ENCODE measurements at places on chromosomes 3 and 15. TPM values are rescaled to one million over a fixed set of nuclear protein-coding genes. Genes with fewer than 3 reads are reported as not detected.

- DNase-seq: peak; percentile 100
Observed at GRCh38 chr3:179671747-179672242, 19.0 kb downstream of the USP13 start.

- no peak for DNase-seq
Observed at GRCh38 chr3:129313665-129314385, 35.2 kb downstream of the HMCES start.

DNA sequence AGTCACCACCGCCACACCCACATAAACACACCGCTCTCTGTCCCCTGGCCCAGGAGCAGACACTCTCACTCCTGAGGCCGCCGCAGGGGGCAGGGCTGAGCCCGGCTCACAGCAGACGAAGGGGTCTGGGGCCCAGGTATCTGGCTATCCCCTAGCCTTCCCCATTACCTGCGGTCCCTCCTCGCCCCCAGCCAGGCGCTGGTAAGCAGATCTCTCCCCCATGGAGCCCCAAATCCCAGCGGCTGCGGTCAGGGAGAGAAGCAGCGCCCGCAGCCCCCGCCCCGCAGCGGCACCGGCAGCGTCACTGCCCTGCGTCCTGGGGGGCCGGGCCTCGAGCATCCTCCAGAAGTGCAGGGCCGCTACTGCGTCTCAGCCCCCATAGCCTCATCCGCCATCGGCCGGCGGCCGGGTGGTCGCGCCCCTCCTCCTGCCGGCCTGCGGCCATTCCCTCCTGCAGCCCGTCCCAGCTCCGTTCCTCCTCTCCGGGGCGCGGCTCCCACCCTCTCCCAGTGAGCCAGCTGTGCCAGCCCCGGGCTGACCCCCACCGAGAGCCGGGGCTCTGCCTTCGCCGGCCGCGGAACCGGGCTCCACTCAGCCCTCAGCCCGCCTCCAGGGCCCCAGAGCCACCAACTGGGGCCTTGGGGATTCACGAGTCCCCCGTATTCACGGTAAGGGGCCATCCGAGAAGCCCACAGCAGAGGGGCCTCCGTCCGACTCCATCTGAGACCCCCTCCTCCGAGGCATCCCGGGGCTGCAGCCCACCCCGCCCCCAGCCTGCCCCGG, 13.1 kb downstream of the TNK2 start:
- DNase-seq: peak; percentile 50

DNA sequence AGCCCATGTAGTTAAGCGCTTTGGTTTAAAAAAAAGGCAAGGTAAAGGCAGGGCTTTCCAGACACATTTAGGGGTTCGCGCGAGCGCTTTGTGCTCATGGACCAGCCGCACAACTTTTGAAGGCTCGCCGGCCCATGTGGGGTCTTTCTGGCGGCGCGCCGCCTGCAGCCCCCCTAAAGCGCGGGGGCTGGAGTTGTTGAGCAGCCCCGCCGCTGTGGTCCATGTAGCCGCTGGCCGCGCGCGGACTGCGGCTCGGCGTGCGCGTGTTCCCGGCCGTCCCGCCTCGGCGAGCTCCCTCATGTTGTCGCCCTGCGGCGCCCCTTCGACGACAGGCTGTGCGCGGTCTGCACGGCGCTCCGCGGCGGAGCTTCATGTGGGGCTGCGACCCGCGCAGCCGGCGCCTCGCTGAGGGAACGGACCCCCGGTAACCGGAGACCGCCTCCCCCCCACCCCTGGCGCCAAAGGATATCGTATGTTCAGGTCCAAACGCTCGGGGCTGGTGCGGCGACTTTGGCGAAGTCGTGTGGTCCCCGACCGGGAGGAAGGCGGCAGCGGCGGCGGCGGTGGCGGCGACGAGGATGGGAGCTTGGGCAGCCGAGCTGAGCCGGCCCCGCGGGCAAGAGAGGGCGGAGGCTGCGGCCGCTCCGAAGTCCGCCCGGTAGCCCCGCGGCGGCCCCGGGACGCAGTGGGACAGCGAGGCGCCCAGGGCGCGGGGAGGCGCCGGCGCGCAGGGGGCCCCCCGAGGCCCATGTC, 927 bp downstream of the SMAD6 start:
- DNase-seq: no peak

- peak; percentile 35 for DNase-seq
Observed at GRCh38 chr3:16512435-16513140, 911 bp downstream of the RFTN1 start.

DNA sequence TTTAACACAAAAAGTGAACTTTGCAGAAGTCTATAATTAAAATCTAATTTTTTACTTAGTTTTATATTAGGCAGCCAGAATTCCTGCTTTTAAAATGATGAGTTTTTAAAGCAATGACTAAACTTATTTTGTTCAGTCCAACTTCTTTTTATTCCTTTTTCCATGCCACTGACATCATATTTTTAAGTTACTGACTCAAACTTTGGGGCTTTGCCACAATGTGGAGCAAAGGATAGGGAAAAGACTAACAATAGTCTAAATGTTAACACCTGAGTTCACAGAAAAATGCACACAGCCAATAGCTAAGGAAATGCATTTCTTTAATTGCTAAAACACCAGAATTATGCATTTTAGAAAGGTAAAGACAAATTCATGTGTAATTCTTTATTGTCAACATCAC, 647.6 kb upstream of the DPPA4 start:
- no peak for DNase-seq

- no peak for DNase-seq
Observed at GRCh38 chr3:146781606-146782005, 176.5 kb upstream of the PLSCR5 start.

DNA sequence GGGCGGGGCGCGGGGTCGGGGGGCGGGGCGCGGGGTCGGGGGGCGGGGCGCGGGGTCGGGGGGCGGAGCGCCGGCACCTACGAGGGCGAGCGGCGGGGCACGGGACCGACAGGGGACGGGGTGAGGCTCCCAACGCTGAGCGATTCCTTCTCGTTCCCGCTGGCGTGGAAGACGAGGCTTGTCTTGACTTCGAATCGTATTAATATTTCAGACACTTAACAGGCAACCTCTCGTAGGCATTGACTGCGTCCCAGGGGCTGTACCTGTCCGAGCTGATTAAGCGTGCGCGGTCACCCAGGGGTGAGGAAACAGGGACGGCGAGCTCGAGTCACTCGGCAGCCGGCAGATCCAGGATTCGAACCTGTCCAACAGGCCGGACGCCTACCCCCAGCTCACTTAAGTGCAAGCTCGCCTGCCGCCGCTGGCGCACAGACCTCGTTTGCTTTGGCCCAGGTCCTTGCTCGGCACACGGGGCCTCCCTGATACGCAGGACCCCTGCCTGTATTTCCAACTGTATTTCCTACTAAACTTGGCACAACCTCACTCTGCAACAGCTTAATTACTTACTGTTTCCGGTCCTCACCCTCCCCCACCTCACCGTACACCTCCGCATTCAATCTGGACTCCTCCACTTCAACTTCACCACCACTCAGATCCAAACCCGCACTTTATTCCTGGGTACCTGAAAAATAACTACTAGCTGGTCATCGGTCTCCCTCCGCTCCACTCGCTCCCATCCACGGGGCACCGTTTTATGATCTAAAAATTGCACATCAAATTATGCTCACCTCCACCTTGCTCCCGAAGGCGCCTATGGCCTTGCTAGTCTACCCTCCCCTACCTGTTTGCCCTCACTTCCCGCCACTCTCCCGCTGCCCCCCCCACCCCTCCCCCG, 722 bp upstream of the ZXDC start:
- DNase-seq: peak; percentile 62

- DNase-seq: no peak
Observed at GRCh38 chr15:79539401-79539800, 107.3 kb downstream of the MINAR1 start.

DNA sequence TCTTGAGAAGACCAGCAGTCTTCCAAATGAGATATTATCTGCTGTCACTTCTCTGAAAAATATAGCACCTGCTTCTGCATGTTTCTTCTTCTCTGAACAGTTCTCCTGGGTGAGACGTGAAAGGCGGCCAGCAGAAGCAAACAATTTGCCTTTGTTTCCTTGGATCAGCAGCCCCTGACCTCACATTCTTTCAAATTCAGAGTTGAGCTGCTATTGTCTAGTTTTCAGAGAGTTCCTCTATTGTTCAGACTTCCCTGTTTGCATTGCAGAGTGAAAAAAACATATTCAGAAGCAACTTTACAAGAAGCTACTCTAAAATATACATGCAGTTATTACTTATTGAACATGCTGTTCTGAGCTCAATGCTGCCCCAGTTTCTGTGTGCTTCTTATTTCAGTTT, 653.6 kb downstream of the NAALADL2 start:
- peak; percentile 73 for DNase-seq

DNA sequence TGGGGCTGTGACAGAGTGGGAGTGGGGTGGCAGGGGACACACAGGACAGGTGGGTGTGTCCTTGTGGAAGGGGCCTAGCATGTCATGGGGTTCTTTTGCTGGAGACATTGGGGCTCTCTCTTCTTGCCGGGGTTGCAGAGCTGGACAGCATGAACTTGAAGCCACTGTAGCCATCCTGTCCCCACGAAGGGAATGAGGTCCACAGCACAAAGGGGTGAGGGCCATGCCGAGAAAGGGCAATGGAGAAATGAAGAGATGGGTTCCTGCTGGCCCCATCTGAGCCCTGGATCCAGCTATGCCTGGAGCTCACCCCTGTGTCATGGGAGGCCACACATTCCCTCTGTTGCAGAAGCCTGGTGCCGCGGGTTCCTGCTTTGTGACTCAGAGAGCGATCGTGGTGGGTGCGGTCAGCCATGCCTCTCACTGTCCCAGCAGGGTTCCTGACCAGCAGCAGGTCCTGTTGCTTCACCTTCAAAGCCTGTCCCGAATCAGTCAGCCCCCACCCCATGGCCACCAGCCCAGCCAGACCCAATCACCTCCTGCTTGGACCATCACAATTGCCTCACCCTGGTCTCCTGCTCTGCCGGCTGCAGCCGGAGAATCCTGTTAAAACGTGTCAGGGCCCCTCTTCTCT, 50.0 kb downstream of the DNAJB8 start:
- no peak for DNase-seq

- DNase-seq: no peak
Observed at GRCh38 chr3:177490626-177491025, 293.3 kb upstream of the TBL1XR1 start.

- DNase-seq: peak; percentile 45
Observed at GRCh38 chr3:9552252-9552999, 1.2 kb downstream of the LHFPL4 start.

GRCh38 chr3:114194750-114195149, 15.9 kb upstream of the DRD3 start:
- DNase-seq: no peak

GRCh38 chr3:54139630-54140029, 17.3 kb downstream of the CACNA2D3 start:
- no peak for DNase-seq

- peak; percentile 46 for DNase-seq
Observed at GRCh38 chr3:23202203-23202920, 765 bp upstream of the UBE2E2 start.

DNA sequence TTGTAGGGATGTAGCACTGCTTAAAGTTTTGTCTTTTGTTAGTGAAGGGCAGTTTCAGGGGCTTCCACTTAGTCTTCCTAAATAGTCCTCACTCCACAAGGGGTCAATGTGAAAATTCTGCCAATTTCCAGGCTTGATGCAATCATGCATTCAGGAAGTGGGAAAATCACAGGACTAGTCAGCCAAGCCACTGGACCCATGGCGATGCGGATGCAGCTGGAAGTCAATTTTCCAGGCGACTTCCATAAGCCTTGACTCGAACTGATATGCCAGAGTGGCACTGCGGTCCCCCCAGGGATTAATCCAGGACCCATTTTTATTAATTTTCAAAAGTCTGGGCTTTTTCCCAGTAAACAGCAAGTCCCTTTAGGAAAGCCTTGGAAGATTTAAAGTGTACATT, 26.1 kb downstream of the GBE1 start:
- DNase-seq: no peak

DNA sequence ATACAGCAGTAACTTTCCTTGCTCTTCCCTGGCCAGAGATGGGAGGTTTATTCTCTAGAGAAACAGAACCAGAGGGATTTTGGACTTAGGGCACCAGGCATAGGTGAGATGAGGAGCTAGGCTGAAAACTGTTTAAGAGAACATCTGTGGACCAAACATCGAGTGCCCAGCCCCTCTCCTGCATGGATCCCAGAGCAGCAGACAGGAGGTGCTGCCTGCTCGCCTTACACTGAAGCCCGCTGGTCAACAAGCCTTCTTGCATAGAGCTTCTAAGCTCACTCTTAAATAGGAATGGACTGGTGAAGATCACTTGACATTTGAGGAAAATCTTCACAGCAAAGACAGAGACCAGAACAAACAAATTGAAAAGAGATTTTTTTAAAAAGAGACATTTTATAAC, 41.2 kb downstream of the PARP15 start:
- no peak for DNase-seq

GRCh38 chr3:43817825-43818224, 127.1 kb downstream of the ABHD5 start:
- DNase-seq: no peak

GRCh38 chr3:157087373-157087772, 72.6 kb downstream of the CCNL1 start:
- no peak for DNase-seq

DNA sequence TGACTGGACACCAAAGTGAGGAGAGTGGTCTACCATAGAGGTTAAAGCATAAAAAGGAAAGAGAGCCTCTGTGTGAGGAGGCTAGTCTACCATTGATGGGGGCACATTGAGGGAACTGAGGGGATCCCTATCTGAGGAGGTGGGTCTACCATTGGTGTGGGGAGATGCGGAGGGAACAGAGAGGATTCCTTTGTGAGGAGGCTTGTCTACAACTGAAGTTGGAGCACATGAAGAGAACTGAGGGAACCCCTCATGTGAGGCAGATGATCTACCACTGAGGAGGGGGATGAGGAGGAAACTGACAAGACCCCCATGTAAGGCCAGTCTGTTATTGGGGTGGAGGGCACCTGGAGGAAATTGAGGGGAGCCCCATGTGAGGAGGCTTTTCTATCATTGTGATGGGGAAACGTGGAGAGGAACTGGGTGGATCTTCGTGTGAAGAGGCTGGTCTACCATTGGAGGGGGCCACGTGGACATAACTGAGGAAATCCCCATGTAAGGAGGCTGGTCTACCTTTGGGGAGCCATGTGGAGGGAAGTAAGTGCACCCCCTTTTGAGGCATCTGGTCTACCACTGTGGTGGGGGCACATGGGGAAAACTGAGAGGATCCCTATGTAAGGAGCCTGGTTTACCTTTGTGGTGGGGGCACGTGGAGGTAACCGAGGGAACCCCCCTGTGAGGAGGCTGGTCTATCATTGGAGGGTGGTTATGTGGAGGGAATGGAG, 160.1 kb downstream of the FBLN2 start:
- DNase-seq: no peak

OSTN gene
- not detected for total RNA-seq

RHOV gene
- total RNA-seq: 0.18 TPM

AMT gene
- total RNA-seq: 3.3 TPM

EPHA6 gene
- 0.28 TPM for total RNA-seq

COLQ gene
- 2.3 TPM for total RNA-seq

CPA3 gene
- 1.7 TPM for total RNA-seq

GOLGA8T gene
- total RNA-seq: not detected

METTL6 gene
- total RNA-seq: 19.5 TPM

EFCC1 gene
- total RNA-seq: 0.73 TPM

SPINK8 gene
- not detected for total RNA-seq

RTP3 gene
- total RNA-seq: not detected

CPEB1 gene
- not detected for total RNA-seq

PP2D1 gene
- total RNA-seq: not detected
